ENCODE measurements at places on chromosomes 3 and 15.

DNA sequence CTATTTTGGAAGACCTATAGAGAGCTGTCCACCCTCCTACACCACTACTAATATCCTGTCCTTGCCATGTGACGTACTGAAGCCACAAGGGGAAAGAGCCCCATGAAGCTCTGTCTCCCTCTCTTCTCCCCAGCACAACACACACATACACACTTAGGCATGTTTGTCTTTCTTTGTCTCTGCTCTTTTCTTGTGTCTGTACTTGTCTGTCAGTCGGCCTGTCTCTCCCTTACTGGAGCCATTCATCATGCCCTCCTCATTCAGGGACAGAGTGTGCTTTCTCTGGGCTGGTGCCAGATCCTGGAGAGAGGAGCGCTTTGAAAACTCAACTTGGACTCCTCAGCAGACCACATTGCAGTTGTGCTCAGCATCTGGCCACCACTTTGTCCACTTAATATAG lies 47.6 kb downstream of the PSMD6 start:
- DNase-seq, result no peak

DNA sequence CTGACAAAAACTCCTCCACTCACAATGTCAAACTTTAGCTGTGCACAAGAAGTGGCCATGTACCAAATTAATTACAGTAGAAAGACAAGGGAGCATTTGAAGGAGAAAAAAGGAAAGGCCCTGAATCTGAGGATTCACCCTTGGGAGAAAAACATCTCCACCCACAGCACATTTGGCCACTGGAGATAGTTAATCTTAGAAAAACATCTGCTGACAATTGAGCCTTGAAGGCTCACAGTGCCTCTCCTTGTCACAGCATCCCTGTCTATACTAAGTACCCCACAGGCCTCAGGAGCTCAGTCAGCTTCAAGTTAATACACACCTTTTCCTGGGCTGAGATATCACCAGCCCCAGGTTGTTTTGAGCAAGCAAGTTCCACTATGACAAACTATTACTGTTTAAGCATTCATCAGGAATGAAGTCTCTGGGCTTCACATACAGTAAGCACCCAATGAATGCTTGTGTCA lies 78.1 kb upstream of the SETMAR start:
- DNase-seq, result no peak

DNA sequence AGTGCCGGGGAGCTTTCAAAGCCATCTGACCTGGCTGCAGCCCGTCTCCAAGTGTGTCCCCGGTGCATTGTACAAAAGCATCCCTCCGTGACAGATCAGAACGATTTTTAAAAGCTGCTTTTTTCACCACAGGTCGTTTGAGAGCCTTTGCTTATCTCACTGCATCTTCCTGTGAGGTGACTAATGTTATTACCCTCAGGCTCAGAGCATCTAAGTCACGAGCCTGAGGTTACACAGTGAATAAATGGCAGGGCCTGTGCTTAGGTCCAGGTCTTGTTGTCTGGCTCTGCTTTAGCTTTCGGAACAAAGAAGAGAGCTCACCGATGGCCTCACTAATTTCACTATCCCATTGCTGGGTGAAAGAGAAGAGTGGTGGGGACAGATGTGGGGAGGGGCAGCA lies 83.3 kb downstream of the SEC22A start:
- DNase-seq, result no peak

GRCh38 chr3:108475220-108475782 lies 35.1 kb downstream of the MYH15 start:
- DNase-seq, result no peak

GRCh38 chr3:179829401-179829800 lies 176.6 kb downstream of the USP13 start:
- no peak for DNase-seq

DNA sequence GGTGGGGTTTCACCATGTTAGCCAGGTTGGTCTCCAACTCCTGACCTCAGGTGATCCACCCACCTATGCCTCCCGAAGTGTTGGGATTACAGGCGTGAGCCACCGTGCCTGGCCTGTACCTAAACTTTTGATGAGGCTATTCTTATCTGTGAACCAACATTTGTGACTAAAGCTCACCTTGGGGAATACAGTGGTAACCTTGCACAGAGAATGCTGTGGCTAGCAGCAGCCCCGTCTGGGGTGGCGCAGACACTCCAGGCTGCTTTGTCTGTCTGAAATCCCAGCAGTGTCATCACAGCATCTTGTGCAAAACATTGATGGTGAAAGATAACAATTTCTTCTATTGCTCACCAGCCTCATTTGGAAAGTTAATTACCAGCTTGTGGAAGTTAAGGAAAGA lies 58.9 kb downstream of the CMTM8 start:
- no peak for DNase-seq

GRCh38 chr3:11498646-11499045 lies 145.1 kb downstream of the VGLL4 start:
- no peak for DNase-seq

DNA sequence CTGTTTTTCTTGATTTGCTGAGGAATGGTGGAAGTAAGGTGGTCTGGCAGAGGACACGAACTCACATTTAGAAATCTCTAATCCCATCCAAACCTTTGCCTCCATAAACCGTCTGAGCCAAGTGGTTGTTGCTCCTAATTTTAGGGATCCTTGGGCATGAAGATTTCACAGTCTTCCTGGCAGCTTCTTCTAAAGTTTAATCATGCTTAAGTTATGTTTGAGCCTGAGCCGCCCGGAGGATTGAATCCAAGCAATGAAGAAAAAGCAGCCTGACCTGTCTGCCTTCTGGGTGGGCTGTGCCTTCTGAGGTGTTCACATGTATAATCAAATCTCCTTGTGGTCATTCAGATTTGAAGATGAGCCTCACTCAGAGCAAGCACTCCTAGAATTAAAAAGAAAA lies 249.0 kb downstream of the CD47 start:
- no peak for DNase-seq
